ENCODE measurements at places on chromosomes 5 and 9. TPM values are rescaled to one million over a fixed set of nuclear protein-coding genes. Genes with fewer than 3 reads are reported as not detected.

AQP3 gene
- total RNA-seq = 1.1 TPM

DNA sequence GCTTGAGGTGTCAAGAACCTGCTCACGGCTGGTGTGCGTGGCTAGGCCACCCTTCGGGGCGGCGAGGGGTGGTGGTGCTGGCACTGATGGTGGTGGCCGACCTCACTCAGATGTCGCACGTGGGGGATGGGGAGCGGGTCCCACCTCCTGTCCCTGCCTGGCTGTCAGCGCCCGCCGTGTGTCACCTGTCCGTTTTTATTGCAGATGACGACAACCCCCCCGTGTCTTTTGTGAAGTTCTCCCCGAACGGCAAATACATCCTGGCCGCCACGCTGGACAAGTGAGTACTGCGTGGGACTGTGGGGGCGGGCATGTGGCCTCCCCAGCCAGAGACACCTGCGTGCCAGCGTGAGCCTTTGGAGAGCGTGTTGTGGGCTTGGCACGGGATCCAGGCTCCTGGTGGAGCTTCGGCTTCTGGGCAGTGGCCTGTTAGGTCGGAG, 10.1 kb downstream of the RNU6ATAC start:
- DNase-seq = no peak

DNA sequence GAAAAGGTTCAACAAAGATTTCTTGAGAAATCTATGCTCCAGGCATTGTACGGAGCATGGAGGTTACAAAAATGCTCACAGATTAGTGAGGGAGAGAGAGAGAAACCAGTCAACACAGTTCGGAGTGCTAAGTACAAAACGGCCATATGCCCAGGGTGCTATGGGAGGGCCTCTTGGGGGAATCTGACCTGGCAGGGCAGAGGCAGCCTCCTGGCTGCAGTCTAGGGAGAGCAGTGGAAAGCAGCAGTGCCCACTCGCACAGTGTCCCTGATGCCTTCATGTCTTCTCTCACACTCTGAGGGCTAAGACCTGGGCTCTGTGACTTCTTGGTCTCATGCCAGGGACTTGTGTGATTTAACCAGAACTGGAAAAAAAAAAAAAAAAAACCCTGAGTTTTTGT, 29.8 kb upstream of the SMC5 start:
- DNase-seq = no peak

PHF24 gene
- total RNA-seq = 0.63 TPM

- DNase-seq = no peak
Observed at GRCh38 chr9:76665458-76665857, 98.8 kb upstream of the PCA3 start.

DNA sequence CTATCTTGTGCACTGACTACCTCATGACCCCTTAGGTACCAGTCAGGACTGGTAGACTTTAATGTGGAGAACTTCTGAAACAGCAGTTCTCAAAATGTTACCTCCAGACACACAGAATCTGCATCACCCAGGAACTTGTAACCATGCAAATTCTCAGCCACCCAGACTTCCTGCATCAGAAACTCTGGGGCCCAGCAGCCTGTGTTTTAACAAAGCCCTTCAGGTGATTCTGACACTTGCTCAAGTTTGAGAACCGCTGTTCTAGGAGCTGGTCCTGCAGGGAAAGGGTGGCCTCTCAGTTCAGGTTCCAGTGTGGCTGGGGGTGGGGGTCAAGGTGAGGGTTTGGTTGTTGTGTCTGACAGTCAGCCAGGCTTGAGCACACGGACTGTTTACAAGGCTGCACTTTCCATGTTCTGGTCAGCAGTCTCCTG, 28.4 kb downstream of the ZFP62 start:
- DNase-seq = no peak

GRCh38 chr9:83563360-83563759, 25.2 kb upstream of the FRMD3 start:
- no peak for DNase-seq

- DNase-seq = no peak
Observed at GRCh38 chr5:63911871-63912270, 50.4 kb downstream of the HTR1A start.

DNA sequence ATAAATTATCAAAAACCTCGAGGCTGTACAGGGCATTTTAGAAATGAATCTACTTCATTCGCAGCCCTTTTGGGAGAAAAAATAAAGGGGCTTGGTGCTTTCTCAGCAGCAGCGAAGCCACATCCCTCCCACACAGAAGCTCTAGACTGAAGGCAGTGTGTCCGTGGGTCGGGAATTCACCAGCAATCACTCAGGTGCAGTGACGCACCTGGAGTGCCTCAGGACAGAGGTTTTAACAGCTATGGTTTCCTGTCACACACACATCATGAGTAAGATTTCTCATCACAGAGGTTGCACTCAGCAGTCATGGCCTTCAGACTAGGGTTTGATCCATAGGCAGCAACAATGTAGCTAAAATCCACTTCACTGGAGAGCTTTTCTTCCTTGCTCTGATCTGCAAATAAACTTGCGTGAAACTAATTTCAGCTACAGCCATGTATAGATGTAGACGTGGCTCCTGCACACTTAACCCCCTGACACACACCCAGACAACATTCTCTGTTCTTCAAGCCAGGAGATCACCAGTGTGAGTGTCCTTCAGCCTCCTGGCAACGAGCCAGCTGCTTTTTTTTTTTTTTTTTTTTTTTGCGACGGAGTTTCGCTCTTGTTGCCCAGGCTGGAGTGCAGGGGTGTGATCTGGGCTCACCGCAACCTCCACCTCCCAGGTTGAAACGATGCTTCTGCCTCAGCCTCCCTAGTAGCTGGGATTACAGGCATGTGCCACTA, 34.8 kb downstream of the DYNC2I2 start:
- DNase-seq = no peak

Measured in neural crest cell (in vitro differentiated cells).